ENCODE measurements at places on chromosomes 6 and 20.

- no peak for DNase-seq
These were observed 34.5 kb upstream of the NEDD9 start for GRCh38 chr6:11266926-11267325.

- no peak for DNase-seq
These were observed 28.6 kb upstream of the FAM50B start for GRCh38 chr6:3820563-3820962.

DNA sequence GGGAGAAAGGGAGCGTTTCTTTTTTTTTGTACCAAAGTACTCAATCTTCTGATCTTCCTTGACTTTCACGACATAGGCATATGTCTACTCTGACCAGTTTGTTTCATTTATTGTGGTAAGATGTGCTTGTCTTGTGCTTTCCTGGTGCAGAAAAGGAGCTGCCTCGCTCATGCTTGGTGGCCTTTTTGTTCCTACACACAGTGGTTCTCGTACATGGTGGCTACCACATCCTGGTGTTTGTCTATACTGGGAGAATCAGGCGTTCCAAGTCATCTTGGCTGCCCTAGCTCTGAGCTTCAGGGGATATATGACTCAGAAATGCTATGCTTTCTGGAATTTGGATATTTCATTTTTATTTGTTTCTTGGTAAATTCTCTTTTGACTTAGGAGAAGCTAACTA lies 31.8 kb downstream of the MYB start:
- DNase-seq, result no peak

DNA sequence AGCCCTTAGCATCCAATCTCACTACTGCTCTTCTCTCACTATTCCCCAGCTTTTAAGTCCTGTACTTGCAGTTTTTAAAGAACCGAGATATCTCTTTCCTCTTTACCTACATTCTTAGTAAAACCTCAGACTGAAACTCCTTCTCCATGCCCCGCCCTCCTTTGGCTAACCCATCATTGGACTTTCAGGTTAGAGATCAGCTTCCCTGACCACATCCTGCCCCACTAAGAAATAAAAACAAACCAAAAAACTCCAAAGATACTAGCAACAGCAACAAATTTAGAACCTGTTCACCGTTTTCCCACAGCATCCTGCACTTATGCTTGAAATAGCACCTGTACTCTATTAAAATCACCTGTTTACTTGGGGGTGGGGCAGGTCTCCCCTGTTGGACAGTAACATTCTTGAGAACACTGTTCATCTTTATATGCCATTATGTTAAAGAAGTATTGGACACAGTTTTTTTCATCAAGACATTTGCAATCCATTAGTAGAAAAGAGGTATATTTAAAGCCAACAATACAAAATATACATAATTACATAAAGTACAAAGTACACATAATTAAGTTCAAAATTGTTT lies 16.3 kb upstream of the SMAP1 start:
- no peak for DNase-seq

DNA sequence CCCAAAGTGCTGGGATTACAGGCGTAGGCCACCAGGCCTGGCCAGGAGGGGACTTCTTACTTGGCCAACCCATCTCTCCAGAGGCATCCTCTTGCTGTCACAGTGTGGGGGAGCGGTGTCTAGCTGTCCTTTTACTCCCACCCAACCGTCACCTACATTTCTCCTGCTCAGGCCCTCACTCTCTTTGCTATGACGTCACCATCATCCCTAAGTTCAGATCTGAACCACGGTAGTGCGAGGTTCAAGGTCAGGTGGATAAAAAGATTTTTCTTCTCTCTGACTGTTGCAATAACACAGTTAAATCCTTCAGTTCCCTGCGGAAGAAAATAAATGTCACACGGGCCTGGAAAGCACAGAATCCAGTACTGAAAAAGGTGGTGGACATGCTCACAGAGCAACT lies 7.3 kb upstream of the RAET1L start:
- no peak for DNase-seq

GRCh38 chr6:19472850-19473249 lies 364.3 kb upstream of the ID4 start:
- DNase-seq, result no peak
